ENCODE measurements at places on chromosomes 7 and 10.

GRCh38 chr7:49112222-49112621 lies 187.9 kb downstream of the CDC14C start:
- DNase-seq = no peak

GRCh38 chr10:99535764-99536337 lies 3.1 kb downstream of the NKX2-3 start:
- DNase-seq = no peak

- DNase-seq = no peak
Measured at GRCh38 chr7:55247428-55247827, 117.7 kb upstream of the LANCL2 start.

- DNase-seq = no peak
Measured at GRCh38 chr10:92735938-92736337, 46.2 kb downstream of the HHEX start.

DNA sequence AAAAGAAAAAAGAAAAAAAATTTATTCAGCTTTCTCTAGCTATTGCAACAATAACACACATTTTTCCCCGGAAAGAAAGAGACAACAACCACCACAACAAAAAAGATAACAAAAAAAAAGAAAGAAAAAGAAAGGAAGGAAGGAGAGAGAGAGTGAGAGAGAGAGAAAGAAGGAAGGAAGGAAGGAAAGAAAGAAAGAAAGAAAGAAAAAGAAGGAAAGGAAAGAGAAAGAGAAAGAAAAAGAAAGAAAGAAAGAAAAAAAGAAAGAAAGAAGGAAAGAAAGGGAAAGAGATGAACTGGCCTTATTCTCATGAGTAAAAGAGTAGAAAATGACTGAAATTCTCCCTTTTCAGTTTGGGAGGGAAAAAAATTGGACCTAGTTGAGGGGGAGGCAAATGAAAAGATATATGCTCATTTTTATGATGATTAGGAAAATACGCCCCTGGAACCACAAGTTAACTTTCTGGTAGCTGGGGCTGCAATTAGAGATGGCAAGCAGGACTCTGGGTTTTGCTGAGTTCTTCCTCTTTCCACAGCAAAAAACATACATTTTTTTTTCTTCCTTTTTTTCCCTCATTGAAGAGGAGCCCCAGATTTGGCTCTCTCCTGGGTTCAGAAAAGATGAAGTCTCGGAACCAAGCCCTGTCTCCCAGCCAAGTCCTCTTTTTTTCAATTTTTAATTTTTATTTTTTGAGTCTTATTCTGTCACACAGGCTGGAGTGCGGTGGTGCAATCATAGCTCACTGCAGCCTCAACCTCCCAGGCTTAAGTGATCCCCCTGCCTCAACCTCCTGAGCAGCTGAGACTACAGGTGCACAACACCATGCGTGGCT lies 12.6 kb upstream of the PRDX3 start:
- DNase-seq = no peak

DNA sequence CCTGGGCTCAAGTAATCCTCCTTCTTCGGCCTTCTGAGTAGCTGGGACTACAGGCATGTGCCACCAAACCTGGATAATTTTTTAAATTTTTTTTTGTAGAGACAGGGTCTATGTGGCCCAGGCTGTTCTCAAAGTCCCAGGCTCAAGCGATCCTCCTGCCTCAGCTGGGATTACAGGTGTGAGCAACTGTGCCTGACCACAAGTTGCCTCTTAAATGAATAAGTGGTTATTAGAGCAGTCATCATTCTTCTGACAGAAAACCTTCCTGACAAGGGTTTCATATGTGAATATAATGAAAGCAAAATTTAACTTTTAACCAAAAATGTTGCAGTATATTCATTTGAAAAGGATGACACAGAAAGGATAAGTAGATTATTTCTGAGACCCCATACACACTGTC lies 532.5 kb downstream of the GRM8 start:
- no peak for DNase-seq
